Astrocyte of the spinal cord (primary cell): ENCODE measurements at places on chromosomes 13 and 19.

DNA sequence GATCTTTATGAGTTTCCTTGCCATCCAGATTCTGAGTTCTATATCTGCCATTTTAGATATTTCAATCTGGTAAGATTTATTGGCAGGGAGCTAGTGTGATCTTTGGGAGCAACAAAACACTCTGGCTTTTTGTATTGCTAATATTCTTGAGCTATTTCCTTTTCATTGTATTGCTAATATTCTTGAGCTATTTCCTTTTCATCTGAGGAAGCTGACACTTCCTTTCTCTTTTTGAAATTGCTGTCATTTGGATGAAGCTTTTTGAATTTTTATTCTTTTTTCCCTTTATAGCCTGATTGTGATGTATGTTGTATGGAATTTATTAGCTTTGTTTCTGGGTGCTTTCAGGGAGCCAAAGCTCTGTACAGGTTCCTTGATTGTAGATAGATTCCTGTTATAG lies 873.5 kb upstream of the ATXN8OS start:
- no peak for DNase-seq

DNA sequence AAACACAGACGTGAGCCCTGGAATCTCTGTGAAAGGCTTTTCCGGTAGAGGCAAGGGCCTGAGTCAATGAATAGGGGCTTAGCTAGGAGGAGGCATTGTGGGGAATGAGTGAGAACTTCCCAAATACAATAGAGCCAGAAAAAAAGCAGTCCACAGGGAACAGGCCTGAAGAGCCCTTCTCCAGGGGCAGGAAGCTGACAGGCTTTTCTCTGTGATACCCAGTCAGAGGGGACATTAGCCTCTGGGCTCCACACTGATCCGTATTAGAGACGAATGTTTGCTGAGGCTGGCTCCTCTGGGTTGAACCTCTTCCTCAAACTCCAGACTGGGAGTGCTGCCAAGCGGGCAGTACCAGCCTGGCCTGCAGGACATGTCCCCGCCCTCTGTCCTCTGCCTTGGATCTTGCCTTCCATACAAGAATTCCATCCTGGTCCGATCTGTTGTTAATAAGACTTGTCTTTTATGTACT lies 2.3 kb downstream of the DHRS12 start:
- no peak for DNase-seq

DNA sequence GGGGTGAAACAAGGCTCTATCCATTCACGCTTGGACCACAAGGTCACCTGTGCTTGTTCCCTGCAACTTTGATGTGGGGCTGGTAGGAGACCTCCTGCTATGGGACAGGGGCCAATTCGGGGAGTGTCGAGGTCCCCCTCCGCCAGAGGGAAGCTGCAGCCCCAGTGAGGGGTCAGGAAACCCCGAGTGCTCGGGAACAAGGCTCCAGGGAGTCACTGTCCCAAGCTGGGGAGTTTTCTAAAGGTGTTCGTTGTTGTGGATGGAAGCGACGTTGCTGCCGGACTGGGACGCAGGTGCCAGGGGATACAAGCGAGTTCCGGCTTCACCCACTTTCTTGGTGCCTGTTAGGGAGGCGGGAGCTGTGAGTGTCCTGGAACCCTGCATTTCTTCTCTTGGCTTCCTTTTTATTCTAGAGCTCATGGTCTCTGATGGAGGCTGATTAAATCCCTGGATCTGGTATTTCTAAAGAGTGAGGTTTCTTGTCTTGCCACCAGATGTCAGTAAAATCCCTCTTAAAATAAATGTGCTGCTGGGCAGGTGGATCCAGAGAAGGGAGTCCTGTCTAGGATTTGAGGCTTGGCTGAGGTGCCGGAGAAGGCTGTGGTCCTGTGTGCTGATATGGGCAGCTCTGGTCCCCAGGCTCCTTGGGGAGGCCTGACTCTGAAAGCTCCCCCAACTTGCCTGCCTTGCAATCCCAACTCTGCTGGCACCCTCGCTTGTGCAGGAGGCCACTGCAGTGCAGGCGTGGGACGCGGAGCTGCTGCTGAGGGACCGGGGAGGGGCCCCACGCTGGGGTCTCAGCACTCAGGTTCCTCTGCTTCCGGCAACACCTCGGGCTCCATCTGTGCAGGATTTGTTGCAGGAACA lies 153.9 kb downstream of the TEX29 start:
- peak; percentile 29 for DNase-seq

DNA sequence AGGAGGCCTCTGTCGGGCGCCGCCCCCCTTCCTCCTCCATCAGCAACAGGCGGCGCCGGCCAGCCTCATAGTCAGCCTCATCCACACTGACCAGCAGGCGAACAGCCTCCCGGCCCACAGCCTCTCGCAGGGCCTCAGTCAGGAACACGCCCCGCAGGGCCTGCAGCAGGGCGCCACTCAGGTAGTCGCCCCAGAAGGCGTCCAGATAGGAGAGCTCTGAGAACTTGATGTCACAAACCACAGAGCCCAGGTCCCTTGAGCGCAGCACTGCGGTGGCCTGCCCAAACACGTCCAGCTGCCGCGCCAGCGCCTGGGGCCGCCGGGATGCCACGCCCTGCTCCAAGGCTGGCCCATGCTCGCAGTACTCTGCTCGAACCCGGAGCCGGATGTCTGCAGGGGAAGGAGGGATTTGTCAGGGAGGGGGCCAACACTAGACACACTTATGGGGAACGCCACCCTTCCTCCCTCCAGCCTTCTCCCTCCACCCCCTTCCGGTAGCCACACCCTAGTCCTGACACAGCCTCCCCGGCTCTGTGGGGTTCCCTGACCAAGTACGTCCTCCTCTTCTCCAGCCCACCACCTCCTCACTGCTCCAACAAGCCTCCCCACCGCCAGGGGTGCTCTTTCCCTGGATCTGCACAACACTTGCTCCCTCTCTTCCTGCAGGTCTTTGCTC lies 17.9 kb downstream of the DEDD2 start:
- no peak for DNase-seq

- no peak for DNase-seq
Measured at GRCh38 chr13:111949311-111949710, 117.6 kb upstream of the SOX1 start.

GRCh38 chr13:95896301-95896700 lies 156.9 kb downstream of the UGGT2 start:
- DNase-seq: peak; percentile 36

DNA sequence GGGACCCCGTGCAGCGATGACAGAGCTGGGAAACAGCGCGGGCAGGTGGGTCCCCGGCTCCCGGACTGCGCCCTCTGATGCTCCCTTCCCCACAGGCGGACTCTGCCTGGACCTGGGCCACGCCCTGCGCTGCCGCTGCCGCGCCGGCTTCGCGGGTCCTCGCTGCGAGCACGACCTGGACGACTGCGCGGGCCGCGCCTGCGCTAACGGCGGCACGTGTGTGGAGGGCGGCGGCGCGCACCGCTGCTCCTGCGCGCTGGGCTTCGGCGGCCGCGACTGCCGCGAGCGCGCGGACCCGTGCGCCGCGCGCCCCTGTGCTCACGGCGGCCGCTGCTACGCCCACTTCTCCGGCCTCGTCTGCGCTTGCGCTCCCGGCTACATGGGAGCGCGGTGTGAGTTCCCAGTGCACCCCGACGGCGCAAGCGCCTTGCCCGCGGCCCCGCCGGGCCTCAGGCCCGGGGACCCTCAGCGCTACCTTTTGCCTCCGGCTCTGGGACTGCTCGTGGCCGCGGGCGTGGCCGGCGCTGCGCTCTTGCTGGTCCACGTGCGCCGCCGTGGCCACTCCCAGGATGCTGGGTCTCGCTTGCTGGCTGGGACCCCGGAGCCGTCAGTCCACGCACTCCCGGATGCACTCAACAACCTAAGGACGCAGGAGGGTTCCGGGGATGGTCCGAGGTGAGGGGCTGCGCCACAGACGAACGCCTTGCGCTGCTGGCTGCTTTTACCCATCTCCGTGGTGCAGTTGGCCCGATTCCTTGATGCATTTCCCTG lies 7.8 kb upstream of the SELENOV start:
- DNase-seq: peak; percentile 68

DNA sequence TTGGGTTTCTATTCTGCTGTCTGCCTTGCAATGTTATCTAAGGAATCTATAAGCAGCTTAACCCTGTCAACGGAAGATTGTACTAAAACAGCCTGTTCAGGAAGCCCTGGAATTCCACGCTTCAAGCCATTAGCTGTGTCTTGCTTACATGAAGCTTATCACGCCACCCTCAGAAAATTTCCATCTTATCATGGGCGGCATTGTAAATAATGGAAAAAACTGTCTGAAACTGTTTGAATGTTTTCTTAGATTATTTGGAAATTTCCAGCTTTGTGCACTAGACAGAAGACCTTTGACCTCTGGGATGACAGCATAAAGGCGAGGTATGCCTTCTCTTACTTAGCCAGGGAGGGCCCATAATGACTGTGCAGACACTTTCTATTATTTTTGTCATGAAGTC lies 319.7 kb downstream of the KCNRG start:
- no peak for DNase-seq

GRCh38 chr19:5048727-5049553 lies 80.0 kb downstream of the KDM4B start:
- DNase-seq: peak; percentile 73

- peak; percentile 83 for DNase-seq
Measured at GRCh38 chr19:42246143-42246921, 3.9 kb upstream of the GSK3A start.

- DNase-seq: no peak
Measured at GRCh38 chr19:19279062-19279612, 6.0 kb upstream of the TM6SF2 start.

GRCh38 chr19:7865262-7865911 lies 8.8 kb downstream of the PRR36 start:
- DNase-seq: no peak

GRCh38 chr19:19064098-19064722 lies 416 bp downstream of the SLC25A42 start:
- no peak for DNase-seq

DNA sequence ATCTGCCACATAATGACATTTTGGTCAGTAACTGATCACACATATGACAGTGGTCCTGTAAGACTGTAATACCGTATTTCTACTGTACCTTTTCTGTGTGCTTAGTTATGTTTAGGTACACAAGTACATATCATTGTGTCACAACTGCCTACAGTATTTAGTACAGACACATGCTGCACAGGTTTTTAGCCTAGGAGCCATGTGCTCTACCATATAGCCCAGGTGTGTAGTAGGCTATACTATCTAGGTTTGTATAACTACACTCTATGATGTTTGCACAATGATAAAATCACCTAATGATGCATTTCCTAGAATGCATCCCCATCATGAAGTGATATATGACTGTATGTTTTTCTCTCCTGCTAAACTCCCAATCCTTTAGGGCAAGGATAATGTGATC lies 61.2 kb upstream of the MIR17HG start:
- no peak for DNase-seq

DNA sequence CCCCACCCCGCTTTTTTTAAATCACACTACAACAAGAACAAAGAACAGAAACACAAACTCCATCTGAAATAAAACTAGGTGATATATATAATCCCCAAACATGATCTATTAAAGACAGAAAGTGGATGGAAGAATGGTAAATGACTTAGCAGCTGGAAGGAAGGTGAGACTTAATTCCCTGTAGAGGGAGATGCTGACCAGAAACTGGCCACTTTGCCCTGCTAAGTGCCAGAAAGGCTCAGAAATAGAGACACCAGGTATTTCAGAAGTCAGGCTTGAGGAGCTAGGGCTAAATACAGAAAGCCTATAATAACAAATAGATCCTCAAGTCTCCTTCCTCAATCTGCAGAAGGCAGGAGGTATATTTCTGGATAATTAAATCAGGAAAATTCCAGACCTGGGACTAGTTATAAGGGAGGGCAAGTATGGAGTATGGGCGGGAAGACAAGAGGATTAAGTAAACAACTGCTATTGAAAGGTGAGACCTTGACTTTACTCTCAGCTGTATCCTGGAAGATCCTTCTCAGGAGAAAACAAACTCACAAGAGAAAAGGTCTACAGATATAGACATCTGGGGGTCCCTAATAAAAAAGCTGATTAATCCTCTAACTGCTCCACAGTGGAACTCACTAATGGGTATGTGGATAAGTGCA lies 32.2 kb downstream of the MTRF1 start:
- DNase-seq: no peak

DNA sequence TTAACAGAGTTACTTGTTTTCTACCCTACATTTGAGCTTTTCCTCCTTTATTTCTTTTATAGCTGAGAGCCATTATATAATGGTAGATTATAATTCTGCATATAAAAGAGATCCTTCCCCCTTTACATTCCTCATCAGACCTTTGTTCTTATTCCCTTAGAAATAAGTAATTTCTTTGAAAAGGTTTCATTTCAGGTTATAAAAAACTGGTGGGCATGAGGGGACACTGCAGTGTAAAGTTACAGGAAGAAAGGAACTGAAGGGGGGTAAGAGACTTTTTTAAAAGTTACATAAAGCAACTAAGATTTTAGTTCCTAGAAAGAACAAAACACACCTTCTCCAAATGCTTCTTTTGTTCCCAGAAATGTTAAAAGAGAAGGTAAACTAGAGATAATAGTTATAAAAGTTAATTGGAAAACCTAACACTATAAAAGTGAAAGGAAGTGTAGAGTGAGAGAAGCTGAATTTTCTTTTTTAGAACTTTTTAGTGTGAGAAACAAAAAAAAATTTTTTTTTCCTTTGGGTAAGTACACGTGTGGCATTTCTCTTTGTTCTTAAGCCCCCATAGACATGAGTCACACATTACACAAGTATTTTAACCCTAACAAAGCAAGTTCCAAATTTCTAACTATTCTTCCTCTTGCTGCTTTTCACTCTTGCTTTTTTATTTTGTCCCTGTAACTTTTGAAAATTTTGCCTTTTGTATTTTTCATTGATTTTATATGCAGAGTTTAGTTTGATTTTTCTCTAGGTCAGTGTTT lies 106.4 kb upstream of the MLNR start:
- DNase-seq: peak; percentile 72
